ENCODE measurements at places on chromosomes 4 and X.
A peak's percentile ranks its signal among the peaks of the same experiment; 100 is the strongest.

DNA sequence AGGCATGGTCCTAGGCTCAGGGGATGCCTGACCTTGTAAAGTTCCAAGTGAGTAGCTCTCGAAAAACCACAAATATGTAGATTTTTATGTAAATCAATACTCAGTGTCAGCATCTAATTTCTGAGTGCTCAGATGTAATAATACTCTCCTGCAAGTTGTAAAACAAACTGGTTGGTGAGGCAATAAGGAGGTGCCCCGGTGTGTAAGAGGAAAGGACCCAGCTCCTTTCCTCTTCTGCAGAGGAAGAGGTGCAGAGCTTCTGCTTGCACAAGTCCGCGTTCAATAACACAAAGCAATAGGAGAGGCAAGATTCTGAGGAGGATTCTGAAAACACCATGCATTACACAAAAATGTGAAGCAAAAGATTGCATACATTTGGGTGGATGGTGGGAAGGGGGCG is 43.6 kb upstream of the ENPP6 start:
- peak; percentile 13 for DNase-seq

GRCh38 chr4:117385526-117385925 is 300.1 kb upstream of the TRAM1L1 start:
- DNase-seq = no peak

DNA sequence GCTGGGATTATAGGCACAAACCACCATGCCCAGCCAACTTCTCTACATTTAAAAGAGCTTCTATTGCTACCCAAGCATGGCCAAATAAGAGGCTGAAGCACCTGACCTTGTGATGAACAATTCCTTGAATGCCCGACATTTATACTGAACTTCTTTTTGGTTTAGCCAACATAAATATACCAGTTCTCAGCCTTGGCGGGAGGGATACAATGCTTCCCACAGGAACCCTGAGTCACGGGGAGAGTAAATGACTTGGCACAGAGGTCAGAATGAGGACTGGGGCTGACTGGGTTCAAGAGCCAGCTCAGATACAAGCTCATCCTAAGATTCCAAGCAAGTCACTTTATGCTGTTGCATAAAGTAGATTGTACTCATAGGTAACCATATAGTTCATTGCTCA is 6.1 kb downstream of the HOPX start:
- no peak for DNase-seq

DNA sequence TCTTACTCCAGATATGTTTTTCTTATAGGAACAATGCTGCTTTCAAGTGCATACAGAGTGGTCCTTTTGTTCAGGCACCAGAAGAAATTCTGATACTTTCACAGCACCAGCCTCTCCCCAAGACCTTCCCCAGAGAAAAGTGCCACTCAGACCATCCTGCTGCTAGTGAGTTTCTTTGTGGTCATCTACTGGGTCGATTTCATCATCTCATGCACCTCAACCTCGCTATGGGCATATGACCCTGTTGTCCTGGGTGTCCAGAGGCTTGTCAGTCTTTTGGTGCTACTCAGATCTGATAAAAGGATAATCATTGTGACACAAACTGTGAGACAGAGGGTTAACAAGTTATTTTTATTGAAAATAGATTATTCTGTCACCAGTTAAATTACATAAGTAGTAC is 39.5 kb downstream of the WDR13 start:
- no peak for DNase-seq

- DNase-seq = no peak
These were observed 9.2 kb downstream of the RAI2 start for GRCh38 chrX:17851874-17852273.

DNA sequence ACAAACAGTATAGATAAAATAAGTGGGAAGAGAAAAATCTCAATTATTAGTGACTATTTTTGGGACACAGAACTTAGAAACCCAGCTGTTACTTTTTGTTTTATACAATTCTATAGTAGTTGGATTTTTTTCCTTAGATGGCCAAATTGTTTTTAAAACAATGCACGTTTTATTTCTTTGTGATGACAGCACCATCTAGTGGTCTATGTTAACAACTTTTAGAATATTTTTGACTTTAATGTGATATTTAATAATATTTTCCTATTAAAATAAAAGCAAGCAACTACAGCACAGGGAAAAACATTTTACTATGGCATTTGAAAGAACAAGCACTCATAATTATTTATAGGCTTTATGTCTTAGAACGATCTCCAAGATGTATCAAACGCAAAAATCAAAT is 5.6 kb upstream of the SMIM31 start:
- no peak for DNase-seq

GRCh38 chrX:46602468-46603102 is 29.0 kb downstream of the CHST7 start:
- no peak for DNase-seq

GRCh38 chr4:106503116-106504050 is 134.8 kb upstream of the GIMD1 start:
- no peak for DNase-seq

DNA sequence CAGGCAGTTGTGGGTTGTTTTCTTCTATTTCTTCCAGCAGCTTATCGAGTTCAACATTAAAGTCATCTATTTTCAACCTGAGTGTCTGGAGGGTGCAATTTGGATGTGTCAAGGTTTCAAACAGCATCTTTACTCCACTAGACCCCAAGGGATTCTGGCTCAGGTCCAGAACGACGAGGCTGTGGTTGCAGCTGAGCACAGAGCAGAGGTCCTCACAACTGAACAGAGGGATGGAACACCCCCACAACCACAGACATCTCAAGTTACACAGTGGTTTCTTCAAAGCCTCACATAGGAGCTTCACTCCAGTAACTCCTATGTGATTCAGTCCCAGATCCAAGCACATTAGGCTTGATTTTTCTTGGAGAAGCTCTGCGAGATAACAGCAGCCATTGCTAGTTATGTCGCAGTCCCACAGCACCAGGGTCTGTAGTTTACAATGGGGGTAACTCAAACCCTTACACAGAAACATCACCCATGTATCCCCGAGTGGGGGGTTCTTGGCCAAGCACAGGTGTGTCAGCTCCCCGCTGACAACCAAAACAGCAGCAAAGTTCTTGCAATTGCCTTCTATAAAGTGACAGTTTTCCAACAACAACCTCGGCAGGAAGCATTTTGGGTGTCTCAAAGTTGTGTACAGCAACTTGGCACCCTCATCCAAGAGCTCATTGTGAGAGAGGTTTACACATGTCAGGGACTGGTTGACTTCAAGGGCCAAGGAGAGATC is 2.8 kb downstream of the NLRP2B start:
- DNase-seq = no peak

DNA sequence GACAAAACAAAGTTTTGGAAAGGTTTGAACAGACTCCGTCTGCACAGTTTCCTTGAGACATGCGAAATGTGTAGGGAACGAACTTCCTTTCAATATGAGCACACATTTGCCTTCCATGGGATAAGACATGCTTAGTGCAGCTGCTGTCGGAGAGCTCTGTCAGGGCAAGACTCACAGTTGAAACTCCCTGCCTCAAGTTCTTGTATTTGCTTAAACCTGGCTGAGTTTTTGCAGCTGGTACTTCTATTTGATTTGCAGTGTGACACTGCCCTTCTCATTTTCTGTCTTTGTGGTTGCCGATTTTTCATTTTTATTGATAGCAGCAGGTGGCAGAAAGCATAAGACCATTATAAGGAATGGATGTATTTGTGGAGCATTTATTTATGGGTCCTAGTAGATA is 18.2 kb upstream of the RHOH start:
- DNase-seq = no peak

DNA sequence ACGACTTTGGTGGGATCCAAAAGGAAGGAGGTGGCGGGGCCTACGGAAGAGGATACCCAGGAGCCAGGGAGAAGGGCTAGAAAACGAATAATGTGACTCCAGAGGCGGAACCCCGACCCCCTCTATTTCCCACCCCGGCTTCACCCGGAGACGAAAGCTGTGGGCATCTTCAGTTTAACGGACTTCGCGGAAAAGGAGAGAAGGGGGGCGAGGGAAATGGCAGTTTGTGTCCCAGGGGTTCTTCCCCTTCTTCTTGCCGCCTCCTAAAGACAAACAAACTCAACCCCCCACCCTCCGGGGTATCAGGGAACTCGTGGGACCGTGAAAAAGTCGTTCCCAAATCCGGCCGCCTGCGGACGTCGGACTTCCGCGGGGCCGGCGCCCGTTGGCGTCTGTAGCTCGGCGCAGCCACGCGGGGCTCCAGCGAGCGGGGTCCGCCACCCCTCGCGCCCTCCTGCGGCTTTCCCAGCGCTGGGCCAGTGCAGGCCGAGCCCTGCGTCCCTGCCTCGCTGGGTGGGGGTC is 3.6 kb upstream of the LEF1 start:
- DNase-seq = peak; percentile 43

DNA sequence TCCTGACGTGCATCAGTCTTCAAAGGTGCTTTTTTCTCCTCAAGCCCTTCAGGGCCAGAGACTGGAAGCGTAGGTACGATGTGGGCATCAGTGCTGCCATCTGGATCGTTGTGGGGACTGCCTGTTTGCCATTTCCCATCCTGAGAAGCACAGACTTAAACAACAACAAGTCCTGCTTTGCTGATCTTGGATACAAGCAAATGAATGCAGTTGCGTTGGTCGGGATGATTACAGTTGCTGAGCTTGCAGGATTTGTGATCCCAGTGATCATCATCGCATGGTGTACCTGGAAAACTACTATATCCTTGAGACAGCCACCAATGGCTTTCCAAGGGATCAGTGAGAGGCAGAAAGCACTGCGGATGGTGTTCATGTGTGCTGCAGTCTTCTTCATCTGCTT is 15.7 kb downstream of the P2RY10 start:
- no peak for DNase-seq

Data from activated CD8-positive, alpha-beta T cell treated with anti-CD3 and anti-CD28 coated beads, Interleukin-2, amount 10 ng/mL, durations not matched to agents 7 days and 5 days (primary cell).